Activated CD8-positive, alpha-beta T cell treated with anti-CD3 and anti-CD28 coated beads, Interleukin-2, amount 10 ng/mL, durations not matched to agents 7 days and 5 days (primary cell): ENCODE measurements at places on chromosomes 7 and 10. TPM values are rescaled to one million over a fixed set of nuclear protein-coding genes. Genes with fewer than 3 reads are reported as not detected.

DNA sequence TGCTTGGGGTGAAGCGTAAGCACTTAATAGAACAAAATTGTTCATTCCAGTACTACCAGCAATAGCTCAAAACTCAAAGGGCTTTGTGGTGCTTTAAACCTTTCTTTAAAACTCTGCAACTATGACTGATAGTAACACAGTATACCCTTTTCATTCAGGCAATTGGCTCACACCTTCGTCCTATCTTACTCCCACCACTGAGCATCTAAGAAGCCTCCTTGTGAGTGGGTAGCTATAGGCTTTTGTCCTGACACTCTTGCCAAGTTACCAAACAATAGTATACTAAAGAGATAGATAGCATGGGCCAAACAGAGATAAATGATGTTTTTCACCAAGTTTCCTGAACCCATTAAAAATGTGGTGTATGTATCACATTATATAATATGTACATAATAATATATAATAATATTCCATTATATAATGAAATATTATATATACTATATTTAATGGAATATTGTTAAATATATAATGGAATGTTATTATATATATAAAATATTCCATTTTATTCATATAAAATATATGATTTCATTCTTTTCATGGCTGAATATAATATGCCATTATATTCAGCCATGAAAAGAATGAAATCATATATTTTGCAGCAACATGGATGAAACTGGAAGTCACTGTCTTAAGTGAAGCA lies 96.2 kb downstream of the TES start:
- H3K4me3 ChIP-seq = no peak overlapping the region
- no peak overlapping the region for H3K27ac ChIP-seq
- no peaks in the 10 kb centered on the region for H3K36me3 ChIP-seq

DNA sequence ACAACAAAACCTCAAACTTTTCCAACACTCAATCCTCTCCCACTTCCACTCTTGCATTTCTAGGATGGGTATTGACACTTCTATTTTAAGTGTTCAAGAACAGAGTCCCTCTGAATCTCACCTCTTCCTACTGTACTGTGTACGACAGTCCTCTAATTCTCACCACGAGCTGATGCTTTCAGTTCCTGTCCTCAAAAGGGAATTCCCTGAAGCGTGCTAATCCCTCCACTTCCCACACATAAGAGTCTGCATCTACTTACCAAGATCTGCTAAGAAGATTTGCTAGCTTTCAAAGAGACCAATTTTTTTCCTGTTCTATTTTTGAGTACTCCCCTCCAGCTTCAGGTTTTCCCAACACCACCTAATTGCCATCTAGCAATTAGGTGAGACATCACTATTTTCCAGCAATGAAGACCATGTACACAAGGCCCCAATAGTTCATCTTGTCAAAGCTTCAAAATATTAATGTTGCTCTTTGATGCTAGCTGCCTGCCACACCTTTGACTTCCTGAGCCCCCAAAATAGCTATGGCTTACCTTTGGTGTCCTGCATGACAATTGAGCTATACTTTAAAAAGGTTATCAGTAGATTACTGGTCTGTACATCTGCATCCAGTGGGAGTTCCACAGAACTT lies 54.4 kb downstream of the ARMH3 start:
- no peak overlapping the region for H3K4me3 ChIP-seq
- peaks cover 30% of the 10 kb centered on the region for H3K36me3 ChIP-seq
- H3K4me1 ChIP-seq = peaks cover 14% of the 10 kb centered on the region
- DNase-seq = no peak

DNA sequence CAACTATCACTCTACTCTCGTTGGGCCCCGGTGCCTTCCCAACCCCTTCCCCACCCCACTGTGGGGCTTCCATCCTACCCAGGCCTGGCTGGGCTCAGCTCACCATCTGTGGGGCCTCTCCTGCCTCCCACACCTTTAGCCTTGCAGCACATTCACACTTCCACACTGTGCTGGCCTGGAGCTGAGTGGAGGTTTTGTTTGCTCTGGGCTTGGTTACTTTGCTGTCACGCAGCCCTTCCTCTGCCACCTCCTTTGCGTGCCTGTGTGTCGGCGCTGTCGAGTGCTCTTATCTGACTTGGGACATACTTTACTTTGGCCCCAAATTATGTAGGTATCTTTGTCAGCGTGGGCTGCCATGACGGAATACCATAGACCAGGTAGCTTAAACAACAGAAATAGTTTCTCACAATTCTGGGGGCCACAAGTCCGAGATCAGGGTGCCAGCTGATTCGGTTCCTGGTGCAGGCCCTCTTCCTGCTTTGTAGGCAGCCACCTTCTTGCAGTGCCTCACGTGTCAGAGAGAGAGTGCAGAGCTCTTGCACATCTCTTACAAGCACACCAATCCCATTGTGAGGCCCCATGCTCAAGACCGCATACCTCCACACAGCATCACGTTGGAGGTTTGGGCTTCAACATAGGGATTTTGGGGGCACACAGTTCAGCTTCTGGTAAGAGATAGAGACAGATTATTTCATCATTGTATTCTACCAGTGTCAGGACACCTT lies 89.0 kb downstream of the CUL1 start:
- H3K27me3 ChIP-seq = no peaks in the 10 kb centered on the region
- peaks cover 58% of the 10 kb centered on the region for H3K36me3 ChIP-seq
- no peak overlapping the region for H3K27ac ChIP-seq
- peak; percentile 13 for DNase-seq
- no peak overlapping the region for H3K4me3 ChIP-seq
- no peaks in the 10 kb centered on the region for H3K4me1 ChIP-seq

- H3K4me3 ChIP-seq = no peak overlapping the region
- no peak overlapping the region for H3K27ac ChIP-seq
- no peaks in the 10 kb centered on the region for H3K36me3 ChIP-seq
- H3K4me1 ChIP-seq = no peaks in the 10 kb centered on the region
Observed at GRCh38 chr10:109019001-109019424, 904.3 kb downstream of the XPNPEP1 start.

- H3K4me1 ChIP-seq = no peaks in the 10 kb centered on the region
- no peak overlapping the region for H3K4me3 ChIP-seq
- H3K27me3 ChIP-seq = no peaks in the 10 kb centered on the region
- no peak overlapping the region for H3K27ac ChIP-seq
- DNase-seq = no peak
Observed at GRCh38 chr7:157951300-157952049, 614.7 kb downstream of the DNAJB6 start.

DNA sequence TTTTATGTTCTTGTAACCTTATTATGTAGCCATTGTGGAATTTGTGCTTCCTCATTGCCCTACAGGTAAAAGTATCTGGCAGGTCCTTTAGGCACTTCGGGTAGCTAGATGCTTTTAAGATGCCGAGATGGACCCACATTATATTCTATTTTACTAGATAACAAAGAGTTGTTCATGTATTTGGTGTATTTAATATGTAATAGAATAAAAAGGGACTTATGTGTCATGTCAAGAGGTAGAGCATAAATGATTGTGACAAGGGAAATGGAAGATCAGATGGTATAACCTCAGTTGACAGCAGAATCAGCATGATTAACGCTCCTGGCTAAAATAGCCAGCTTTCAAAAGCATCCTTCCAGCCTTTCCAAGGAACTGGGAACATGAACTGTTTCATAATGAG lies 50.6 kb downstream of the NPY start:
- no peaks in the 10 kb centered on the region for H3K36me3 ChIP-seq
- H3K4me1 ChIP-seq = no peaks in the 10 kb centered on the region
- peaks cover 10% of the 10 kb centered on the region for H3K27me3 ChIP-seq
- H3K4me3 ChIP-seq = no peak overlapping the region

GRCh38 chr7:81231301-81231838 lies 312.5 kb upstream of the SEMA3C start:
- no peak overlapping the region for H3K4me3 ChIP-seq
- no peak for DNase-seq
- no peak overlapping the region for H3K27ac ChIP-seq
- no peaks in the 10 kb centered on the region for H3K4me1 ChIP-seq
- no peaks in the 10 kb centered on the region for H3K27me3 ChIP-seq
- no peaks in the 10 kb centered on the region for H3K36me3 ChIP-seq

- H3K27ac ChIP-seq = peak overlapping the region; percentile 72
- peak overlapping the region; percentile 83 for H3K4me3 ChIP-seq
- peak; percentile 49 for DNase-seq
- H3K4me1 ChIP-seq = peaks cover 58% of the 10 kb centered on the region
Observed at GRCh38 chr10:35336921-35337823, 863 bp downstream of the CCNY start.

DNA sequence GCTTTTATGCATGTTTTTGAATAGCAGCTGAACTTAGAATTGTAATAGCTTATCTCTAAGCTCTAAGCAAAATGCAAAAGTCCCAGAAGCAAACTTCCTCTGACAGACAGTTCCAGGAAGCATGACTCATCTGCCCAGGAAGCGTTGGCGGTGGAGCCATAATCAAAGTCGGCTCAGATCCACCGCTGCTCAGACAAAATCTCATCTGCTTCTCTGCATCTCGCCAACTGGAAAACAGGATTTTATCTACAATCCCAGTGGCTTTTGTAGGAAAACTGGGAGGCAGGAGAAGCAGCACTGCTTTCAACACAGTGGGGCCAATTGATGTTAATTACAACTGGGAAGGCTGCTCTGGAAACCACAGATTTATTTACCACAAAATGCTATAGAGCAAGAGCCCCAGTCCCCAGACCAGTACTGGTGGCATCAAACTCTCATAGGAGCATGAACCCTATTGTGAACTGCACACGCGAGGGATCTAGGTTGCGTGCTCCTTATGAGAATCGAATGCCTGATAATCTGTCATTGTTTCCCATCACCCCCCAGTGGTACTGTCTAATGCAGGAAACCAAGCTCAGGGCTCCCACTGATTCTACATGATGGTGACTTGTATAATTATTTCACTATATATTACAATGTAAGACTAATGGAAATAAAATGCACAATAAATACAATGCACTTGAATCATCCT lies 99.9 kb downstream of the CUBN start:
- peaks cover 90% of the 10 kb centered on the region for H3K4me1 ChIP-seq
- H3K27me3 ChIP-seq = no peaks in the 10 kb centered on the region
- DNase-seq = peak; percentile 82
- peak overlapping the region; percentile 71 for H3K4me3 ChIP-seq

GRCh38 chr7:47666164-47666862 lies 84.4 kb upstream of the TNS3 start:
- H3K4me1 ChIP-seq = no peaks in the 10 kb centered on the region
- H3K4me3 ChIP-seq = no peak overlapping the region
- no peak overlapping the region for H3K27ac ChIP-seq
- H3K36me3 ChIP-seq = no peaks in the 10 kb centered on the region

GRCh38 chr10:1589257-1589656 lies 148.1 kb downstream of the ADARB2 start:
- no peak overlapping the region for H3K27ac ChIP-seq
- no peaks in the 10 kb centered on the region for H3K27me3 ChIP-seq
- H3K4me1 ChIP-seq = no peaks in the 10 kb centered on the region
- H3K4me3 ChIP-seq = no peak overlapping the region
- no peak for DNase-seq
- H3K36me3 ChIP-seq = no peaks in the 10 kb centered on the region

GRCh38 chr7:48636391-48637015 lies 287.8 kb upstream of the CDC14C start:
- H3K4me3 ChIP-seq = no peak overlapping the region
- no peak overlapping the region for H3K27ac ChIP-seq
- no peaks in the 10 kb centered on the region for H3K27me3 ChIP-seq
- H3K4me1 ChIP-seq = peaks cover 39% of the 10 kb centered on the region
- no peak for DNase-seq
- H3K36me3 ChIP-seq = peaks cover 14% of the 10 kb centered on the region

- no peak overlapping the region for H3K4me3 ChIP-seq
- no peaks in the 10 kb centered on the region for H3K36me3 ChIP-seq
- no peaks in the 10 kb centered on the region for H3K4me1 ChIP-seq
- H3K27ac ChIP-seq = no peak overlapping the region
Observed at GRCh38 chr7:8499128-8499527, 65.7 kb downstream of the NXPH1 start.

GRCh38 chr10:1154531-1155295 lies 98.5 kb downstream of the WDR37 start:
- H3K4me3 ChIP-seq = no peak overlapping the region
- no peak for DNase-seq
- H3K4me1 ChIP-seq = peaks cover 34% of the 10 kb centered on the region
- H3K27ac ChIP-seq = no peak overlapping the region
- peaks cover 7% of the 10 kb centered on the region for H3K27me3 ChIP-seq

- H3K27ac ChIP-seq = no peak overlapping the region
- no peaks in the 10 kb centered on the region for H3K27me3 ChIP-seq
- no peaks in the 10 kb centered on the region for H3K36me3 ChIP-seq
- no peak for DNase-seq
Observed at GRCh38 chr10:83165265-83165664, 974.0 kb upstream of the GHITM start.

- DNase-seq = no peak
- H3K4me3 ChIP-seq = no peak overlapping the region
- H3K27me3 ChIP-seq = no peaks in the 10 kb centered on the region
- no peaks in the 10 kb centered on the region for H3K4me1 ChIP-seq
Observed at GRCh38 chr7:137421366-137421765, 77.8 kb upstream of the PTN start.

DNA sequence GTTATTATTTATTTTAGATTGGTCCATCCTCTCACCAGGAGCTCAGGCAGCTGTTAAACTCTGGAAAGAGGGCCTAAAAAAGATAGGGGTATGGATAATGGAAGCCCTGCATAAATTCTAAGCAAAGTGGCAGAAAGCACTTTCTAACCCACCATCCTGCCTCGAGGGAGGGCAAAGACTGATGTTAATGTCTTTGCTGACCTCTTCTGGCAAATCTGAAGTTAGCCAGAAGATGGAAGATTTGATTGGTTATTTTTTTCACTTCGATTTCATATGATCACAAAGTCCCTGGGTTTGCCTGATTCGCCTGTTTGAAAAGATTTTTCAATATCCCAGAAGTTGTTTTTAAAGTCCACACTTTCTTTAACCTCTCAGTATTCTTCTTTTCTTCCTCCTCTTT lies 24.8 kb downstream of the OR9A2 start:
- no peak for DNase-seq
- H3K36me3 ChIP-seq = no peaks in the 10 kb centered on the region
- H3K27ac ChIP-seq = no peak overlapping the region
- H3K4me1 ChIP-seq = peaks cover 5% of the 10 kb centered on the region

DNA sequence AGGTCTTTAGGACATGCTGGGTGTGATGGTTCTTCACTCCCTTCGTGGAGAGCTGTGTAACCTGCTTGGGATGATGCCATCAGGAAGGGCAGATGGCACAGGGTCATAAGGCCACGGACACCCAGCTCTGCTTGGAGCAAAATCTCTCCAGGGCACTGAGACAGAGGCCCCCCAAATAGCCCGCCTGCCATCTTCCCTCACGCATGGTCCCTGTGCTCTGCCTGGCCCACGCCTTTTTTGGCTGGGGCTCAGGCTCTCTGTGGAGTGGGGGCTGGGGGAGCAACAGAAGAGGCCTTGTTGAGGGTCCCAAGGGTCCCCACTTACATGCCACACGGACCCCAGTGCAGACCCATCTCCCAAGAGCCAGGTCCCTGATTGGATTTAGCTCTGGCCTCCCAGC lies 93.3 kb upstream of the RET start:
- H3K4me1 ChIP-seq = peaks cover 5% of the 10 kb centered on the region
- no peaks in the 10 kb centered on the region for H3K27me3 ChIP-seq
- no peaks in the 10 kb centered on the region for H3K36me3 ChIP-seq
- no peak overlapping the region for H3K27ac ChIP-seq
- no peak for DNase-seq

- no peak for DNase-seq
- H3K27ac ChIP-seq = no peak overlapping the region
- no peaks in the 10 kb centered on the region for H3K27me3 ChIP-seq
- H3K36me3 ChIP-seq = peaks cover 45% of the 10 kb centered on the region
- peaks cover 35% of the 10 kb centered on the region for H3K4me1 ChIP-seq
Observed at GRCh38 chr10:102266670-102267069, 21.3 kb downstream of the GBF1 start.

The GALNT17 gene
- not detected for total RNA-seq

The INTS1 gene
- total RNA-seq = 112 TPM

The CD36 gene
- not detected for total RNA-seq

The NFE2L3 gene
- 9.7 TPM for total RNA-seq

The TMEM254 gene
- 9.9 TPM for total RNA-seq

The CPEB3 gene
- 2.4 TPM for total RNA-seq

The EPC1 gene
- 40.9 TPM for total RNA-seq

The ANKRD1 gene
- total RNA-seq = not detected

The OPALIN gene
- total RNA-seq = not detected

The TUBB8 gene
- total RNA-seq = not detected
